Fibroblast of skin of left biceps (primary cell): ENCODE measurements at places on chromosomes 3 and 15.

DNA sequence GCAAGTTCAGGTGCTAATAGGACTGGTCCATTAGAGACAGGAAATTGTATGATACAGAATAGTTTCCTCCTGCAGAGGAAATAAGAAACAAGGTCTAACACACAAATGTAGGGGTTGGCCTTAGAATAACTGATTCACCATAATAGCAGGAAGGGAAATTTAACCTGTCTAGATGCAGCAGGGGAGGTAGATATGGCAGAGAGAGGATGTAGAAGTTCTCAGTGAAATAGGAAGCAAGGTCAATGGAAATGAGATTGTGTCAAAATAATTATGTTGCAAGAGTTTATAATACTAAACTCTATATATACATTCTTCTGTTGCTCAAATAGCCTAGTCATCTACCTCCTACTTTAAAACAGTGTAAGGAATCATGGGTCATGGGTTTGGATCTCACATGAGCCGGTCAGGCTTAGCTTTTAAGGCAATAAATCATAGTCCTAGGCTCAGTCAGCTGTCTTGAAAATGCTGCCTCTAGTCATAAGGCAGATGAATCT is 17.0 kb downstream of the BCL2A1 start:
- DNase-seq, result no peak

DNA sequence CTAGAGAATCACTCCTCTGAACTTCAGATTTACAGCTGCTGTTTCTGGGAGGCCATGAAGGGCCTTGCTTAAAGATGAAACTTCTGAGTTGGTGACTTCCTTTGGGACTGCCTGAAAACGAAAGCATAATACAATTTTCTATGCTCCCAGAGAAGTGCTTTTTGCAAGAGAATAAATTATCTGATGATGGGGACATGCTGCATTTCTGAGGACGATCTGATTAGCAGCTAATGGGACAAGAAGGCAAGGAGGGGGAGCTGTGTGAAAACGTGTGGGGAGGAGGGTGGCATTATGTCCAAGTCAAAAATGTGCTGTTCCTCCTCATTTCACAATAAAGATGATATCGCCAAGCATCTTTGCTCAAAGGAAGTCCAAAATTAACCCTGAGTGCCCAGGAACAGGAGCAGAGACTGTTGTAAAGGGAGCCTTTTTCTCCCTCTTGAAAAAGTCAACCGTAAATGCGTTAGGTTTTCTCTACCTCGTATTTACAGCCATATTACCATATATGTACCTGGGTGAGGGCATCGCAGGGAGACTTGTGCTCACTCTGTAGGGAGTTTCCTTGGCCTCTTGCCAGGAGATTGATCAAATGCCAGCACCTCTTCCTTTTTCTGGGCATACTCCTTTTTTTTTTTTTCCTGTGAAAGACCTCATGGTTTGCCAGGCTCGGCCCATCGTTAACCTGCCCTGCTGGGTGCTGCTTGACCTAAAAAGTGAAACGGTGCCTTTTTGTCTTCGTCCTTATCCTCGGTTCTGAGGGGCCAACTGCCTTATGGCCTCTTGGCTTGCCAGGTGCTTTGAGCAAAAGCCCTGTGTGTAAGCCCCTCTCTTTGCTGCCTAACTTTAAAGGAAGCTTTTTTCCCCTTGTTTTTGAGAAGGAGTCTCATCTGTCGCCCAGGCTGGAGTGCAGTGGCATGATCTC is 11.5 kb downstream of the ITPR1 start:
- no peak for DNase-seq

GRCh38 chr15:101424984-101425383 is 64.5 kb downstream of the PCSK6 start:
- DNase-seq, result no peak

- DNase-seq, result no peak
Measured at GRCh38 chr3:59527493-59527892, 477.7 kb upstream of the CFAP20DC start.

DNA sequence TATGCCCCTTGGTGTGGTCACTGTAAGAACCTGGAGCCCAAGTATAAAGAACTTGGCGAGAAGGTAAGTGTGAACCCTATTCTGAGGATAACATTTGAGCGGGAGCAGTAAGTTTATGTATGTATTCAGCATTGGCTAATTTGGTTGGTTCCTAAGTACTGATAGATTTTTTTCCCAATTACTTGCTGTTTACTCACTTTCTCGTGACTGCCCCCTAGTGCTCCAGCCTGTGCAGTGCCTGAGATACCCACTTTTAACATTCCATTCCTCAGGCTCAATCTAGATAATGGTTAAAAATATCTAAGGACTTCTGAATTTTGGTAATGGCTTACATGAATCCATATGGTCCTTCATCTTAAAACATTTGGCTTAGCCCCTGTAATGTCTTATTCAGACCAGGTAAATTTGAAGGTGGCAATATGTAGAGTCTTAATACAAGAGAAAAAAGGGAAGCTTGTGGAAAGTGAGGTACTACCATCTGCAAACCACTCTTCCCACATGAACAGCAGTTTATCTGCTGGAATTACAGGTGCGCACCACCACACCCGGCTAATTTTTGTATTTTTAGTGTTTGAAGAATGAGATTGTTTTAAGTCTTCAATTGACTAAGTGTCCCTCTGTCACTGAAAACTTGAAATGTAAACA is 7.1 kb downstream of the ELL3 start:
- no peak for DNase-seq

GRCh38 chr3:188792793-188793192 is 379.0 kb upstream of the TPRG1 start:
- no peak for DNase-seq

- no peak for DNase-seq
Measured at GRCh38 chr3:7469866-7470265, 609.0 kb downstream of the GRM7 start.

GRCh38 chr15:67405208-67406191 is 115.4 kb upstream of the C15orf61 start:
- peak; percentile 12 for DNase-seq

DNA sequence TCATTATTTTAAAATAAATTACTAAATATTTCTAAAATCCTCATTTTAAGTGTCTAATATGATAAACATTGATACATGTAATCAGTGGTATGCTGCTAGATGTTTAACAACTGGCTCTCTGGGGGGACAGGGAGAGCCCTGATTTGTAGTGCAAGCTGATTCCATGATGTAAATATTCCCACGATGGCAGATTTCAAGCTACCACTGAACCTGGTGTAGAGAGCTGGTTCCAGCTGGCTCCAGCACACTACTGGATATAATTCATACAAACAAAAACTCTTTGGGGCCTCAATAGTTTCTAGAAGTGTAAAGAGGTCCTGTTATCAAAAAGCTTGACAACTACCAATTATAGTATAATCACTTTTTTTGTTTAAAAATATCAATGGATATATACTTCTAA is 316.2 kb downstream of the SLC9A9 start:
- DNase-seq, result no peak

GRCh38 chr3:87564438-87564837 is 288.1 kb upstream of the POU1F1 start:
- no peak for DNase-seq

GRCh38 chr3:170809007-170809974 is 60.7 kb downstream of the RPL22L1 start:
- peak; percentile 73 for DNase-seq

DNA sequence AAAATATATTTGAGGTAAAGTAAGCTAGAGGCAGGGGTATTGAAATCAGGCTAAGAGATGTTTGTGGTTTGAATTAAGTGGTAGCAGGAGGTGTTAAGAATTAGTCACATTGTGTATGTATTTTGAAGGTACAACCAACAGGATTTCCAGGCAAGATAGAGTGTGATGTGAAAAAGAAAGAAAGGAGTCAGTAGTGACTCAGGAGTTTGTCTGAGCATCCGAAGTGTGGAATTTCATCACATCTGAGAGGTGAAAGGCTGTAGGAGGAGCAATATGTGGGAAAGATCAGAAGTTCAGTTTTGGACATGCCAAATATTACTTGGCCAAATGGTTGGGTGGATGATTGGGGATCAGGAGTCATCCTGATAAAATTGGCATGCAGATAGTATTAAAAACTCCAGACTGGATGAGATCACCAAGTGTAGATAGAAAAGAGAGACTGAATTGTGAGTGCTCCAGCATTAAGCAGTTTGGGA is 32.1 kb upstream of the EBLN2 start:
- DNase-seq, result peak; percentile 73

DNA sequence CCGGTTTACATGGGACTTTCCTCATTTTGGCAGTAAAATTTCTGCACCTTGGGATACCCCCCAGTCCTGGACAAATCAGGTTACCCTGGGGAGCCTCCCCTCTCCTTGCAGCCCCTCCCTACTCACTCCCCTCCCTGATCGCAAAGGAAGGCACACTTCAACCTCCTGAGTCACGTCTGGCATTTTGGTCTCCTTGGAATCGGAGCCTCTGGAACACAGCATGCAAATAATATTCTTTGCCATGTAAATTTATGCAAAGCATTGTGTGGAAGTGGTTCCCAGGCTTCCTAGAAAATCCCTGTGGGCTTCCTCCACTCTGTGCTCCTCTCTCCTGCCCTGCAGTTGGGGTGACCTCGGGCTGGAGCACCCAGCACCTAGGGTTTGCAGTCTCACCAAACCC is 11.6 kb downstream of the SCN5A start:
- no peak for DNase-seq

DNA sequence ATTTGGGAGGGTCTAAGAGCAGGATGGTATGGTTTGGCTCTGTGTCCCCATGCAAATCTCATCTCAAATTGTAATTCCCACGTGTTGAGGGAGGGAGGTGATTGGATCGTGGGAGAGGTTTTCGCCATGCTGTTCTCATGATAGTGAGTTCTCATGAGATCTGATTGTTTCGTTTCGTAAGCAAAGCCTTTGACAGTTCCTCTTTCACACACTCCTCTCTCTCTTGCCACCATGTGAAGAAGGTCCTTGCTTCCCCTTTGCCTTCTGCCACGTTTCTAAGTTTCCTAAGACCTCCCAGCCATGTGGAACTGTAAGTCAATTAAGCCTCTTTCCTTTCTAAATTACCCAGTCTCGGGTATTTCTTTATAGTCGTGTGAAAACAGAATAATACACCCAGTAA is 553.7 kb downstream of the TAFA4 start:
- DNase-seq, result no peak

- no peak for DNase-seq
Measured at GRCh38 chr15:76863693-76864092, 41.4 kb downstream of the SCAPER start.

DNA sequence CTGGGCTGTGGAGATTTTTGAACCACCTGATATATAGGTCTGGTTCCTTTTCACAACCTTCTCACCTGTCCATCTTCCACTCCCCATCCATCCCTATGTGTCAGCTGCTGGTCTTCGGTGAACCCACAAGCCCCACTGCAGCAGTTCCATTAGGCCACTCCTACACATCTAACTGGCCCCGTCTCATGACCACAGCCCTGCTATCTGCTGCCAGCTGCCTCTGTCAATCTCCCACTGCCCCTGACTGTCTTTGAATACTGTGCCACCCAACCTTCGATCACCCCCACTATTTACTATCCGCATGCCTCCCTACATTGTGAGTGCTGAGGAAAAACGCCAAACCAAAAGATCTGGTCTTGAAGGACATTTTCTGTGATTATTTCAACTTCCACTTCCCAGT is 795.4 kb downstream of the IGSF11 start:
- DNase-seq, result no peak

GRCh38 chr15:55823191-55823670 is 80.3 kb upstream of the PRTG start:
- DNase-seq, result peak; percentile 96

DNA sequence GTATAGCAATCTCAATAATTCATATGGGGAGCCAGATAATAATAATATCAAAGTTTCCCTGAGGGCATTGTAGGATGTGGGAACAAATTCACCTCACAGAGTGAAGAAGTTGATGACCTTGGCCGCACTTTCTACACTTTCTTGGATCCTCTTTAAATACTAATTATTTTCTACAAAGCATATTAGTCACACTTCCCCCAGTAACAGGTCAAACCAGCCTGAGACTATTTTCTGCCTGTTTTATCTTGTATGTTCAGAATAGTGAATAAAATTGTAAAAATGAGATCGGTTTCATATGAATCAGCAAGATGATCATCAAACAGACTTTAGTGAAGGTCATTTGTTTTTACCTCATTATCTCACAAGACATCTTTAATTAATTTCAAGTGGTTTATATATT is 2.3 kb upstream of the OR5K3 start:
- no peak for DNase-seq

GRCh38 chr3:195110647-195111318 is 160.2 kb downstream of the XXYLT1 start:
- no peak for DNase-seq

DNA sequence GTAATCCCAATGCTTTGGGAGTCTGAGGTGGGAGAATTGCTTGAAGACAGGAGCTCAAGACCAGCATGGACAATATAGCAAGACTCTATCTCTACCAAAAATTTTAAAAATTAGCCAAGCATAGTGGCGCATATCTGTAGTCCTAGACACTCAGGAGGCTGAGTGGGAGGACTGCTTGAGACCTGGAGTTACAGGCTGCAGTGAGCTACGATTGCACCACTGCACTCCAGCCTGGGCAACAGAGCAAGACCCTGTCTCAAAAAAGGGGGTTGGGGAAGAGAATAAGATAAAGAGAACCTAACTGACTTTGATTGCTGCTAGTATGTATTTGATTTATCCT is 755 bp downstream of the CD200R1 start:
- DNase-seq, result no peak

DNA sequence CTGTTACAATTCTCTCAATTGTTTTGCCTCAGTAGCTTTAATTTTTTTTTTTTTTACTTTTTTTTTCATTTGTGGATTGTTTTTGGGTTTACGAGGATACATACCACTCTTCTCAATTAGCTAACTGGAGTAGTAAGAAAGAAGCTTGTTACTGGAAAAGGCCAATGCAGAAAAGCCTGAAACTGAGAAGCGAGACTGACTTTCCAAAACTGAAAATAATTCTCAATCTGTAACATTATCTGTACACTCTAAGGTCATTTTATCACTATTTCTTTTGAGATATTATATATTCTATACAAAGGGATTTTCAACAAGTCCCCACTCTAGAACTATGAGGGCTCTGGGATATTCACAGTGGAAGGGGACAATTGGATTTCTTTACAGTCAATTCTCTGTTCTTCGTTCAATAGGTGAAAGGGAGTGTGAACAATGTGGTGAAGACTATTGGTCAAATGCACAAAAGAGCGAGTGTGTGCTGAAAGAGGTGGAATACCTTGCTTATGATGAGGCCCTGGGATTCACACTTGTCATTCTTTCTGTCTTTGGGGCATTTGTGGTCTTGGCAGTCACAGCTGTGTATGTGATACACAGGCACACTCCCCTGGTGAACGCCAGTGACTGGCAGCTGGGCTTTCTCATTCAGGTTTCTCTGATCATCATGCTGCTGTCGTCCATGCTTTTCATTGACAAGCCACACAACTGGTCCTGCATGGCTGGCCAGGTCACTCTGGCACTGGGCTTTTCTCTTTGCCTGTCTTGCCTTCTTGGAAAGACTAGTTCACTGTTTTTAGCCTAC is 83.9 kb upstream of the KCNAB1 start:
- DNase-seq, result no peak

DNA sequence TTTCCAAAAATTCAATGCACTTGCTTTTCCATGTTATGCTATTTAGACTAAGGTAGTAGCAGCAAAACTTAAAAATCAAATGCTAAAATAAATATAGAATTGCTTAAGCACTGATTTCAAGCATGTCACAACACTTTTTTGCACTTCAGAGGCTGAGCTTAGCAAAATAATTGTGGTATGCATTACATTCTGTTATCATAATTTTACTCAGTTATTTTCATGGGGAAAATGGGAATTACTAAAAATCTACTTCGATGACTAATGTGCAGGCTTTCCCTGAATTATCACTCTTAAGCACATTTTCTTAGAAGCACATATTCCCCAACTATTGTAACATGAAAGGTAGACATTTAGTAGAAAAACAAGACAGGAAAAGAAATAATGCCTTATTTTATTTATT is 322.4 kb upstream of the CBLB start:
- no peak for DNase-seq

- no peak for DNase-seq
Measured at GRCh38 chr15:78339559-78339958, 594 bp upstream of the CRABP1 start.
